Occipital lobe (tissue), 3 donors: ENCODE measurements at places on chromosomes 4 and X. TPM values are rescaled to one million over a fixed set of nuclear protein-coding genes. Genes with fewer than 3 reads are reported as not detected.

The ANXA10 gene
- not detected for total RNA-seq

GRCh38 chrX:17485391-17485790 is 110.4 kb downstream of the NHS start:
- DNase-seq: no peak

The SULT1B1 gene
- 0.31 TPM for total RNA-seq

The EGF gene
- total RNA-seq: 1.7 TPM

DNA sequence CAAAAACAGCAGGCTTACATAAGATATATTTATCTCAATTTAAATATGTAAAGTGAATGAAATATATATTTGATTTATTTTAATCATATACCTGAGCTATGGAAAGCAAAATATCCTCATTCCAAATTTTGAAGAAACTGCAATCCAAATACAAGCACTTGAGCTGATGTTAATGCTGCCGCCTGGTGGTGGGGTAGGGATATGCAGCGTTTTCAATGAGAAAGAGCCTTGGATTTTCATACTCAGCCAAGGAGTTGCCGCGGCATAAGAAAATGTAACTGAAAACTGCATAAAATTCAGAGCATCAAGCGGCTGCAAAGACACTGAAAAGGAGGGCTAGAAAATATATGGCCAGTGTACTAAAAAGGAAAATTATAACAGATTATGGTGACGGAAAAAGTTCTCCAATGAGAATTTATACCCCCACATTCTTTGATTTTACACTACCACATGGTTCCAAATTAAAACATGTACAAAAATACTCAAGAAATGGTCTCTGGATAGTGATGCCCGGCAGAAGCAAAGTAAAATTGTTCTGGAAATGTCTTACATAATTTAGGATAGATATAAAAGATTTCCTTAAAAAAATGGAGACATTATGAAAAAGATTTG is 660.3 kb upstream of the PITX2 start:
- DNase-seq: no peak

The NHS gene
- 3.3 TPM for total RNA-seq

- no peak for DNase-seq
Measured at GRCh38 chr4:10161840-10162239, 45.2 kb upstream of the WDR1 start.

The SRPX2 gene
- total RNA-seq: 1.2 TPM

- no peak for DNase-seq
Measured at GRCh38 chrX:123219916-123220315, 35.8 kb downstream of the GRIA3 start.

DNA sequence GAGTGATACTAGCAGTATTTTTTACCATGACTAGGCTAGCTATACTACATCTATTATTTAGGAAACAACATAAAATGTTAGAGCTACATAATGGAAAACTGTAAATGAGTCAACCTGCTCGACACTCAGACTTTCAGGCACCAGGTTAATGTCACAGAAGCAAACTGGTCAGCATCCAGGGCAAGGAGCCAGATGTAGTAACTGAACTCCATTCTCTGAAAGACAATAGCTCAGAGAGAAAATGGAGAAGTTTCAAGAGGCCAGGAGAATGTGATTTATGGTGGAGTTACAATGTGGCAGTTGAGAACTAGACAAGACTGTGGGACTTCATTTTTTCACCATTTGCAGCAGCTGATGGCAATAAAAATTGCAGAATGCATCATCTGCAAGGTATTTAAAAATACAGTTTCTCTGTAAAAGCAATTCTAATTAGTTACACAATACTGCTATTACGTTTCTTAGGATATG is 342.7 kb upstream of the PABPC4L start:
- DNase-seq: no peak

- DNase-seq: no peak
Measured at GRCh38 chr4:153780221-153780620, 8.7 kb downstream of the SFRP2 start.

DNA sequence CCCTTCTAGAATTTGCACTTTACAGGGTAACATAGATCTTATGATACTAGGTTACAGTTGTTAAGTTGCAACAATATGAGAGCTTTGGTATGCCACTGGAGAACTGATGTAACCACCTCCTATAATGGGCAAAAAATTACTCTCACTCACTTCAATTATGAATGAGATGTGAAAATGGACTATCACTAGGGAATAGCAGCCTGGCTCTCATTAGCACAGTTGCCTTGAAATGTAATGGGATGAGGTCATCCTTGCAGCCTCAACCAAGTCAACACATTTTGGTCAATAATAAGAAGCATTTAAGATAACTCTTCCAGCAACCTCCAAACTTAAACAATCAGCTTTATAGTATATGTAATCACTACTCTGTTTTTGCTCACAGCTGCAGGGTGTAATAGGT is 69.4 kb downstream of the TBC1D9 start:
- DNase-seq: no peak

DNA sequence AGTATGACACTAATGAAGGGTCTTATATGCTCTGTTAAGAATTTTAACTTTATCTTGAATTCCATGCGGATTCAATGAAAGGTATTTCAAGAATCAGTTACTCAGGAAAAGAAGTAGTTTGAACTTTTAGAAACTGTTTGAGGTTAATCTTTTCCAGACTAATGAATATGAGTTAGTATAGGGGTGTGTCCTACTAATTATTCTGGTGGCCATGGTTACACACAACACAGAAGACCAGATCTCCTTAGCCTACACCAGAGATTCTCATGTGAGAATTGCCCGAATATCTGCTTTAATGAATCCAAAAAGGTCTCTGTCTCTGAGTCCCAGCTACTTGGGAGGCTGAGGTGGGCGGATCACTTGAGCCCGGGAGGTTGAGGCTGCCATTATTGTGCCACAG is 100.4 kb downstream of the MMRN1 start:
- no peak for DNase-seq

- DNase-seq: no peak
Measured at GRCh38 chr4:16411501-16412085, 185.3 kb upstream of the TAPT1 start.

The TCEAL6 gene
- 6.7 TPM for total RNA-seq

The SCRG1 gene
- total RNA-seq: 2.8 TPM

DNA sequence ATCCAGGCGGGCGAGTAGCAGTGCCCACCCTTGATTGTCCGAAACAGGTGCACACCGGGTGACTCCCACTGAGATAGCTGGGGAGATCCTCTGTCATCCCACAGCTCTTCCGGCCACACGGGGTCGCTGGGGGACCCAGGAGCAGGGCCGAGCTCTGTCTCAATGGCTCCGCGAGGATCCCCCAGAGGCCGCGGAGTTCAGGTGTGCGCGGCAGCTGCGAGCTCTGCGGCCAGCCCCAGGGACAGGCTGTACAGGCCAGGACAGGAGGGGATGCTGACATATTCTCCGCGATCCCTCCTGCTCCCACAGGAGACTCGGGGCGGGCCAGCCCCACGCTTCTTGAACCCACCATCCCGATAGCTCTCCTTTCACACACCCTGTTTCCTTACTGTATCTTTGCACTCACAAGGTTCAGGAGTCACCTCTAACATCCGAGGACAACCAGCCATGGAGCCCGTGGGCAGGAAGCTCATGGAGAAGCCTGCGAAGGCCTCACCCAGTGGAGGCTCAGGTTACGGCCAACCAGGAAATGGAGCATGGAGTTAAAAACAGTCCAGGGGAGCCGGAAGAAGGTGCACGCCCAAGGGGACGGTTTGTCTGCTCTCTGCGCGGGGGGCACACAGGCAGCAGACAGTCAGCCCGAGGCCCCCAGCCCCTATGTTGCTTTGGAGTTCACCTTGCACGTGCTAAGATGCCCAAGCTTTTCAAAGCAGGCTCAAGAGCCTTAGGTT is 77.9 kb upstream of the AMELX start:
- DNase-seq: no peak
